ENCODE measurements at places on chromosomes 11 and 22.

GRCh38 chr11:63543711-63544110 is 7.1 kb downstream of the PLAAT4 start:
- DNase-seq: no peak

DNA sequence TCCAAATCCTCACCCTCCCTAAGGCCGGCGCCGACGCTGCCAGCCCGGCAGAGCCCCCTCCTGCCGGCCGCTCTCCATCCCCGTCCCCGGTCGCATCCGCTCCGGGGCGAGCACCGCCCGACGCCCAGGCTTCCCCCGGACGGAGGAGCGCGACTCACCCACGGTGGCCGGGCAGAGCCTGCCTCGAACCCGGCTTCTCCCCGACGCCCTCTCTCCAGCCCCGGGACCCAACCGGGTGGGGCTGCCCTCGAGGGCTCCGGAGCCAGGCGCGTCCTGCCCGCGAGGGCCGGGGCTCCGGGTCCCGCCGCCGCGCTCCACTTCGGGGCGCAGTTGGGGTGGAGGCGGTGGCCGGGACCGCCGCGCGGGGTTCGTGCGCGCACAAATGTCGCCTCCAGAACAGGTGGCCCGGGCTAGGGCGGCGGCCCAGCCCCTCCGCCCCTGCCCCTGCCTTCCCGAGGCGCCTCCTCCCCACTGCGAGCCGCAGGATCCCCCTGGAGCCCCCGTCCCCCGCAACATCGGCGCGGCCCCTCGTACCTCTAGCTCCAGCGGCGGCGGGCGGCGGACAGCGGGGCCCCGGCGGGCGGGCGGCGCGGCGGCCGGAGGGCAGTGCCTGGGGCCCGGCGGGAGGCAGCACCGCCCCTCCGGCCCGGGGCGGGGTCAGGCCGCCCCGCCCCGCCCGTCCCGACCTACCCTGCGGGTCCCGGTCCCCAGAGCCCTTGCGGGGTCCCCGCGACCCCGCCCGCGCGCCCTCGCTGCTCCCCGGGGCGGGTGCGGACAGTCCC is at the start of gene A4GALT:
TSS of gene A4GALT (minus strand) at position 608 of the 782 bp plus-strand sequence. CDS start 26,919 bp downstream, outside the sequence.
- DNase-seq: no peak

DNA sequence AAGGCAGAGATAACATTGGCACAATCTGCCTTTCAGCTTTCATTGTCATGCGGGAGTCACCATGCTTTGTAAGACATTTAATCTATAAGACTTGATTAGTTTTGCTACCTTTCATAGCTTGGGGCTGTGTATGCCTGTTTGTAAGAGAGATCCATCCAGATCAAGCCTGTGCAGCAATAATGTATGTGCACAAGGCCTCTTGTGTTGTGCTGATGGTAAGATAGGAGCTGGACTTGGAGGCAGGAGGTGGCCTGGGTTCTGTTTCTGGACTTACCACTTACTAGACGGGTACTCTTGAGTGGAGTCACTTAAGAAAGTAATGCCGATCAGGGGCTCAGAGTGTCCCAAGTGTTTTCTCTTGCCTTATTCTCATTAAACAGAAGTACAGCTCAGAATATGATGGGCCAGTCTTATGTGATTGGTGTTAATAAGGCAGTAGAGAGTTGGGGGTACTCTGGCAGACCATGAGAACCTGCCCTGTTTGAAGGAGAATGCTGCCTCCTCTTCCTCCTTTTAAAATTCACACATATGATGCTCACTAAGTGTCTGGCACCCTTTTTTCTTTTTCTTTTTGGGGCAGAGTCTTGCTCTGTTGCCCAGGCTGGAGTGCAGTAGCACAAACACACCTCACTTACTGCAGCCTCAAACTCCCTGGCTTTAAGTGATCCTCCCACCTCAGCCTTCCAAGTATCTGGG is 30.9 kb downstream of the PTPRJ start:
- DNase-seq: no peak

DNA sequence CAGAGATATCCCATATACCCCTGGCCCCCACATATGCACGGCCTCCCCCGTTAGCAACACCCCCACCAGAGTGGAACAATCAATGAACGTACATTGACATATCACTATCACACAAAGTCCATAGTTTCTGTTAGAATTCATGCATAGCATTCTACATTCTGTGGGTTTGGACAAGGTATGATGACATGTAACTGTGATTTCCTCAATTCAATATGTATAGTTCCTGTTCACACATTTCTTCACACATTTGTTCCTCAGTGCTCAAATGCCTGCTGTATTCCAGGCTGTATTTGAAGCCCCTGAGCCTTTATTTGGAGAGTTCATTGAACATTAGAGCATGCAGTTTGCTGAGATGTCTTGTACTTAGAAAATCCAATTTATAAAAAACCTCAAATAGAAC is 69.9 kb downstream of the PTPRJ start:
- DNase-seq: no peak

DNA sequence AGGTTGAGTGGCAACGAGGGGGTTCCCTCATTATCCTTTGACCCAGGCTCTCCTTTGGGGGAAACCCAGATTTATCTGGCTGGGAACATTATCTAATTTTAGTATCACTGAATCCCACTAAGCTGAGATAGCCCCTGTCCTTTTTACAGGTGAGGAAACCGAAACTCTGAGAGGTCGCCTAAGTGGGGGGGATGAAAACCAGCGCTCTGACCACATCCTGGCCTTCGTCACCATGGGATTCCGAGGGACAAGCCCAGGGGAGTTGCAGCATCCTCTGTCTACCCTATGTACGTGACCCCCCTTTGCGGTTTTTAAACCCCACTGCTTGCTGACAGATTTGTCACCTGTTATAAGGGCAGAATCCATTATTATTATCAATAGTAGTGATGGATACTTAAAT is 61.0 kb downstream of the ISX start:
- DNase-seq: no peak

- no peak for DNase-seq
Measured at GRCh38 chr22:24029304-24029703, 18.2 kb downstream of the CABIN1 start.

DNA sequence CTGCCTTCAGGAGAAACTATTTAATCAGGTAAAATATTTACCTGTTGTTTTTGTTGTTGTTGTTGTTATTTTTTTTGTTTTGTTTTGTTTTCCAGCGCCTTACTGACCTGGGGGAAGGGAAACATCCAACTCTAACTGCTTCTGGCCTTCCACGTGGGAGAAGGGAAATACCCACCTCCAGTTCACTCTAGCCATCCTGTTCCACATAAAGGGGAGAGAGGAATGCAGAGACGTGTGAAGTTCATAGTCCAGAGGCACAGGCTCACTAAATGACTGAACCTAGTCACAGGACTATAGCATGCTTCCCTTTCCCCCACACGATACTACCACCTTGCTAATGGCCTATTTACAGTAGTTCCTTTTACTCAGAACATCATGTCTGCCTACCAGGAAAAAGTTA is 72.4 kb upstream of the VSTM5 start:
- no peak for DNase-seq

- no peak for DNase-seq
Measured at GRCh38 chr11:83723999-83724398, 437.8 kb upstream of the CCDC90B start.

GRCh38 chr11:14240221-14240620 is 118.8 kb downstream of the RRAS2 start:
- no peak for DNase-seq

DNA sequence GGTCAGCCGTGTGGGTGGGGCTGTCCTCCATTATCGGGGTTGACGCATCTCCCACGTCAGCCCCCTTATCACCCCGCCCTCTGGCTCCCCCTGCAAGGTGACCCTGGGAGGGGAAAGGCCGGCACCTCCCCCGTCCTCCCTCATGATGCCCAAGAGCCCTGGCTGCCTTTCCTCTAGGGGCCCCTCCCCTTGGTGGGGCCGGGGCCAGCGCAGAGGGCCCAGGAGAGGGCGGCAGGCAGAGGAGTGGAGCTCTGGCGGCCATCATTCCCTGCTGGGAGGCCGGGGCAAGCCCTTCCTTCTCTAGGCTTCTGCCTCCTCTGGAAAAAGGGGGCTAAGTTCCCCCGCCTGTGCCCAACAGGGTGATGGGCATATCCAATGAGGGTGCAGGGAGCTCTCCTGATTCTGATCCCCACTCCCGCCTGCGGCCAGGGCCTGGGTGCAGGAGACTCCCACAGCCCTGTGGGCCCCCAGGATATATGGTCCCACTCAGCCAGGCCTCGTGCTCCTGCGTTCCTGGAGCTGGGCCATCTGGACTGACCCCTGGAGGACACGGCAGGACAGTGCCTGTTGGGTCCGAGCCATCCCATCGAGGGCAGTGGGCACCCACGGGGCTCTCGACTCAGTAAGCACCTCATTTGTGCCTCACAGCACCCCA is 12.3 kb downstream of the MYRF start:
- DNase-seq: no peak

DNA sequence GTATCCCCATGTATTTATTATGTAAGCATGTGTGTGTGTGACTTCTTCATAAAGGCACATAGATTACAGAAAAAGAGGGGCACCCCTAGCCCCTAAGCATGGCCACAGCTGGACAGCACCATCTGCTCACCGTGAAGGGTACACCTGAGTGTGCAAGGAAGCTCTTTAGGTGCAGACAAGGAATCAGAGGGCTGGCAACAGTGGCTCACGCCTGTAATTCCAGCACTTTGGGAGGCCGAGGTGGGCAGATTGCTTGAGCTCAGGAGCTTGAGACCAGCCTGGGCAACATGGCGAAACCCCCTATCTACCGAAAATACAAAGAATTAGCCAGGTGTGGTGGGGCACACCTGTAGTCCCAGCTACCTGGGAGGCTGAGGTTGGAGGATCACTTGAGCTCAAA is 56.3 kb downstream of the DGCR2 start:
- no peak for DNase-seq

GRCh38 chr22:27388090-27388600 is 413.4 kb downstream of the MN1 start:
- no peak for DNase-seq

GRCh38 chr11:104704888-104705287 is 193.4 kb downstream of the CASP12 start:
- no peak for DNase-seq

DNA sequence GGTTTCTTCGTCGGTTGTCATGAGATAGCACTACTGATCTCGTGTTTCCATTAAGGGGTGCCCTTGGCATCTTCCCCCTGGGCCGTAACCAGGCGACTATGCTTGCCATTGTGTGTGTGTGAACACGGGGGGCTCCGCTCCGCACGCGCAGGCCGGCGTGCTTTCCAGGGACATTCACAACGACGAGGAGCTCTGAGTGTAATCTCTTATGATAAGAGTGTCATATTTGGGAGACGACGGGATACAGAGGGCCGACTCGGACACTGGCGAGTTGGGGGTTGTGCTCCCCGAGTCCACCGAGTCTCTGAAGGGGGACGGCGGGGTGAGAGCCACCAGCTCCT is 170.9 kb upstream of the CTSC start:
- no peak for DNase-seq

DNA sequence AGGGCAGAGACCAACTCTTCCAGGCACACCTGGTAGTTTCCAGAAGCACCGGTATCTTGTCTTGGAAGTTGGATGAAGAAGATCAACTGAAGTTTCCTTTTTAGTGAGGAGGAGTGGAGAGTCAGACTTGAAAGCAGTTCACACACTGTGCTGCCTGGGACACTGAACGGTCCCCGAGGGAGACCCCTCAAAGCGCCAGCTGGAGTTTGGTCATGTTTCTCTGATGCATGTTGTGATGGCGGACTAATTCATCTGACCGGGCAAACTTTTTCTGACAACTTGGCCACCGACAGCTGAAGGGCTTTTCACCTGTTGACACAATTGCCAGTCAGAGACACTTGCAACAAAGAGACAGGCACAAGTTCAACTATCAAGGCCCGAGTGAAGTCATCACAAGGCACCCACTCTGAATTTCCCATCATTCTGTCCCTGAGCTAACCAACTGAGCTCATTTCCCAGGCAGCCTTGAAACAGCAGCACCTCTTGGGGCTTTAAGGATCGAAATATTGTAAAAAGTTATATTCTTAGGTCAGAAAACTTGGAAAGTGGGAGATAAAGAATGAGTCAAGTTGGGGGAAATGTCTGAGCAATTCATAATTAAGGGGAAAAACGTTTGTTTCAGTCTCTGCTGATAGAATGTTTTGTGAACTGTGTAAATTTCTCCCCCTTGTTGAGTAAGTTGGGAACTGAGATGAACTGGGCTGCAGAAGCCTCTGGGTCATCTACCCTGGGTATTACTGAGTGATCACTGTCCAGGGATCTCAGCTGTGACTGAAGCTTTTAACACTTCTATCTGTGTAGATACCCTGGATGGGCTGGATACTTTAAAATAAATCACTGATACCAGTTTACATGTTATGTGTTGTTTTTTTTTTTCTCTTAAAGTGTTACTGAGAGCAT is 46.2 kb downstream of the WT1 start:
- no peak for DNase-seq

- DNase-seq: no peak
Measured at GRCh38 chr11:8375460-8375859, 111.8 kb upstream of the LMO1 start.

- peak; percentile 99 for DNase-seq
Measured at GRCh38 chr22:41091132-41092022, 1.0 kb upstream of the EP300 start.

DNA sequence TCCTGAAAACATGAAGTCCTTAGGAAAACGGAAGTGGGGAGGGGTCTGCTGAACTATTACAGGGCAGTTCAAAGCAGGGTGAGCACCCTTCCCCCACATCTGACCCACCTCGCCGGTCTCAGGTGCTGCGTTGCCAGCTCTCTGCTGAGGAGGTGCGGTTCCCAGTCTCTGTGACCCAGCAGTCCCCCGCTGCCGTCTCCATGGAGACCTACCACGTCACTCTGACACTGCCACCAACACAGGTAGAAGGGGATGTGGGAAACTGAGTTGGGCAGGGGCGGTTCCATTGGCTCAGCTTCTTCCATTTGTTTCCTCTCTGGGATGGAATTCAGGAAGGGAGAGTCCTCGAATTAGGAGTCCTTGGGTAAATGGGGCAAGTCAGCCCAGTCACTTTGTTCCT is 3.3 kb downstream of the C2CD2L start:
- DNase-seq: no peak

GRCh38 chr11:64848826-64849597 is 4.6 kb upstream of the CDC42BPG start:
- no peak for DNase-seq

DNA sequence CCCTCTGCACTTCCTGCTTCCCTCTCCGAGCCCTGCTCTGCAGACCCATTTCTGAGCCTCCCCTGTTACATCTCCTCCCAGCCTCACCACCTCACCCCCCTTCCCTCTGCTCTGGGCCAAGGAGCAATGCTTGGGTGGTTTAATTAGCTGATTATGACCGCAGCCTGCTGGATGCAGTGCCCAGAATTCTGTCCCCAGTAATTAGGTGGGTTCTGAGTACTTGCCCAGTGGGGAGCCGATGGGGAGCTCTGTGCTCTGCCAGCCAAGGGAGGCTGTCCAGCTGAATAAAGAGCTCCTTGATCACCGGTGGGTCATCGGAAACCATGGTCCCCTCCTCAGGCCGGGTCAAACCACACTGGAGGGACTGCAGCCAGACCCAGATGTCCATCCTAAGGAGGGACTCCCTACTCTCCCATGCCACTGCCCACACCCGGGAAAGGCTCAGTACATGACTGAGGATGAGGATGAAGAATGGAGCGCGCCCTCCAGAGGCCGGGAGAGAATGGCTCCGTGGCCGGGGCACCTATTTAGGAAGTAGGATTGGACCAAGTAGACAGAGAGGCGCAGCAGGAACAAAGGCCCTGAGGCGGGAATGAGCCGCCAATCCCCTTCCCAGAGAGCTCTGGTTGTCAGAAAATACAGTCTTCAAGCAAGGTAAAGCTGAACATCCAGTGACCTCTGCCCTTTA is 9.1 kb downstream of the ARRB1 start:
- no peak for DNase-seq
